ENCODE measurements at places on chromosomes 2 and 18. TPM values are rescaled to one million over a fixed set of nuclear protein-coding genes. Genes with fewer than 3 reads are reported as not detected.

DNA sequence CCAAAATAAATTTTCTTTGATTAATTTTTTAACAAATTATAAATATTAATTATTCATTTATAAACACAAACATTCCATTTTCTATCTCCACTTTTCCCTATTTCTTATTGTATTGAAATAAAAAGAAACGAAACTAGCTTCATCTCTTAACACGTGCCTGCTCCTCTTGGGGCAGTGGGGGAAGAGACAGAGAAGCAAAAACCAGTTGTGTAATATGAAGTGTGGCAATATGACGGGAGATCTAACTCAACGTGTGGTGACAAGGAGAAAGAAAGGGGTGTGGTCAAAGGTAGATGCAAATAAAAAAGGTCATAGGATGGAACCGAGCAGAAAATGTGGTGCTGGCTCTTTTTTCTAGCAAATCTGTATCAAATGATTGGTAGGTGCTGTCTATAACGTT, 106.9 kb upstream of the SLC8A1 start:
- H3K36me3 ChIP-seq, result no peaks in the 10 kb centered on the region
- H3K27ac ChIP-seq, result no peak overlapping the region
- DNase-seq, result no peak

Gene CXCR2
- 0.87 TPM for total RNA-seq

Gene GCG
- total RNA-seq, result 0.14 TPM

DNA sequence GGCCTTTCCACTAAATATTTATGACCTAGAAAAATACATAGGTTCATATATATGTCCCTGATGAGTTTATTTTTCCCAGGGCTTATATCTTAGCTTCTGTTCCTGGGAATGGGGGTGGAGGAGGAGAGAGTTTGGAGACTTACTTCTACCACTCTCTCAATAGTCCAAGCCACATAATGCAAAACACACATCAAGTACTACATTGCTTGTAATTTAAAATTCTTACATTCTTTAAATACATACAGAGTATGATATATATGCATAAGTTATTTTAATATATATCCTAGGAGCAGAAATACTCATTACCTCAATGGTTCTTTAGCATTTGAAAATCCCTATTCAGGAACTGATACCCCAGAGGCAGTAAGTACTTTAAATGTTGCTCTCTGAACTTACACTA, 73.2 kb upstream of the MYL1 start:
- no peaks in the 10 kb centered on the region for H3K36me3 ChIP-seq
- no peak overlapping the region for H3K4me3 ChIP-seq
- H3K27me3 ChIP-seq, result no peaks in the 10 kb centered on the region
- H3K27ac ChIP-seq, result no peak overlapping the region

DNA sequence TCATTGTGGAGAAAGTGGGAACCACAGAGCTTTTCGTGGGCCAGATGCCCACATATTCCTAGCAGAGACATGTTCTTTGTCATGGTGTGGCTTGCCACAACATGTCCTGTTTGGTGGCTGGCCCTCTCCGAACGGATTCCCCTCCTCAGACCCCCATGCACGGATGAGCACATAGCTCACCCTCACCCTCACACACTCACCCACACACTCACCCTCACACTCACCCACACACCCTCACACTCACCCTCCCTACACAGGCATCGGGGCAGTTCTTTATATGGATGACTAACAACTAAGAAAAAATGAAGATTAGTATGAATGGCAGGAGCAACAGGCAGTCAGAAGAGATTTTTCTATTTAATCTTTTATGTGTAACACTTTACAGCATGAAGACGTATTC, 149.9 kb downstream of the ZNF236 start:
- H3K27me3 ChIP-seq, result no peaks in the 10 kb centered on the region
- H3K27ac ChIP-seq, result no peak overlapping the region
- H3K4me3 ChIP-seq, result no peak overlapping the region
- peaks cover 45% of the 10 kb centered on the region for H3K4me1 ChIP-seq

Gene ORC4
- total RNA-seq, result 60.9 TPM

Gene ALLC
- total RNA-seq, result not detected

DNA sequence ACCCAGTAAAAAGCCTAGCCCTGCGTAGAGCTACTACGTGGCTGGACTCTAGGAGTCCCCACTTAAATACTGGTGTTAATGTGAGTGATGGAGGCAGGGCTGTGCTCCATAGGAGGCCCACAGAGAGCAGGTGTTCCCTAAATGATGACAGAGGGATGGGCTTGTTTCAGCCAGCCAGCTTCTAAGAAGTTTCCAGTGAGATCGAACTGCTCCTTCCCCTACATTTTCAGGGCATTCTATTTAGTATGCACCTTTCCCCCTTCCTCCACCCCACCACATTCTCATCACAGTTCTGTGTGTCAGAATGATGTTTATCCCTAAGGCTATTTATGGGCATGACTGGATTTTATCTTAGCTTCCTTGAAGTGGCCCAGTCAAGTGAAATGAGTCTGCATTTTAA, 213.0 kb downstream of the TRIB2 start:
- H3K4me3 ChIP-seq, result no peak overlapping the region
- peaks cover 9% of the 10 kb centered on the region for H3K36me3 ChIP-seq
- H3K4me1 ChIP-seq, result peaks cover 28% of the 10 kb centered on the region
- peaks cover 3% of the 10 kb centered on the region for H3K27me3 ChIP-seq

- H3K27me3 ChIP-seq, result no peaks in the 10 kb centered on the region
- H3K27ac ChIP-seq, result no peak overlapping the region
- H3K4me3 ChIP-seq, result no peak overlapping the region
- H3K4me1 ChIP-seq, result peaks cover 11% of the 10 kb centered on the region
- DNase-seq, result no peak
These were observed 140.0 kb upstream of the SERTAD2 start for GRCh38 chr2:64793701-64794100.
